ENCODE measurements at places on chromosomes 5 and 9.

DNA sequence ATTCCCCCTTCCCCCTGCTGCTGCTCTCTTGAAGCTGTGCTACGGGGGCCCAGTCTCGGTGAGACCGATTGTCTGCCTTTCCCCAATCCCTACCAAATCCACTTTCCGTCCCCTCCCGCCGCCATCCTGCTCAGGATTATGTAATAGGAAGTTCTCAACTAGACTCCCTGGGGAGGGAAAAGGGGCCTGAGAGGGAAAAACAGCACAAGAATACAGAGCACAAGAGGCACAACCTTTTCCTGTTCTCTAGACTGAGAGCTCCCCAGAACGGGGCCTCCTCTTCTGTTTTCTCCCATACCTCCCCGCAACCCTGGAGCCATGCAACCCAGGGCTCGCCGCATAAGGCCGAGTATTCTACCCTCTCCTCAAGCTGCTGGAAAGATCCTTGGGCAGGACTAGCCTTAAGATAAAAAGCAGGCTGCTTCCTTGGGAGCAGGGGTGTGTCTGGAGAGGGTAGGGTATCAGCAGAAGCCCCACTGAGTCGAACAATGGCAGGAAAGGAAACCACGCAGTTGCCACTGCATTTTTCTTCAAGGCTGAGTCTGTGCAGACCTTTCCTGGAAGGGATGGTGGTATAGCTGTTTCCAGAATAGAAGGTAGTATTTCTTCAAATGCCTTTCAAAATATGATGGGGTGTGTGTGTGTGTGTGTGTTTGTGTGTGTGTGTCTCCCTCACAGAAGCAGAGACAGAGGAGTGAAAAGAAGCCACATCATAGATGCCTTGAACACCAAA, 12.9 kb downstream of the MYORG start:
- DNase-seq = no peak

- no peak for DNase-seq
Measured at GRCh38 chr5:120456006-120456405, 8.1 kb upstream of the PRR16 start.

GRCh38 chr5:61055434-61056006, 106.7 kb downstream of the SMIM15 start:
- DNase-seq = peak; percentile 35

DNA sequence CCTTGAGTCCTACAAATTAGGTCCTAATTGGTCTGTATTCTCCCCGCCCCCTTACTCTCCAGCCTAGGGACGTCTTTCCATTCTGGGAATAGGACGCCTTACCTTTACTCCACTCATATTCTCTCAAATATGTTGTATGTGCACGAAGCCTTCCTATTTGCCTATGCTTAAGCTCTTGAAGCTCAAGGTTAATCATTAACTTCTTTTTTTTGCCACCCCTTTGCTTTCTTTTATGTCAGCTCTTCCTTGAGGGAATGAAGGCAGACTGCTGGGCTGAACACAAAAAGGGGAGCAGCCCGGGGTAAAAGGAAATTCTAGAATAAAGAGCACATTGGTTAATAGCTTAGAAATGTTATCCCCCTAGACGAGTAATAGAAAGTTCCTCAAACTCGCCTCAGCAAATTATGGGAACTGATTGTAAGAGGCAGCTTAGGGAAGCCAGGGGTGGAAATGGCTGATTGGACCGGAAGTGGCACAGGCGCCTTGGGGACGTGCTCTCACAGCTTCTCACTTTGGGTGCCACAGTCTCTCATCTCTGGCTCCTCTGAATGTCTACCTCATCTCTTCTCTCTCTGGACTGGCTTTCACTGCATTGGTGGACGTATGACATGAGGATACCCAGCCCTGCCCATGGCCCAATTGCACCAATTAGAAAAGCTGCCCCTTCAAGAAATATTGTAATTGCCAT, 122.3 kb upstream of the IL12B start:
- no peak for DNase-seq

DNA sequence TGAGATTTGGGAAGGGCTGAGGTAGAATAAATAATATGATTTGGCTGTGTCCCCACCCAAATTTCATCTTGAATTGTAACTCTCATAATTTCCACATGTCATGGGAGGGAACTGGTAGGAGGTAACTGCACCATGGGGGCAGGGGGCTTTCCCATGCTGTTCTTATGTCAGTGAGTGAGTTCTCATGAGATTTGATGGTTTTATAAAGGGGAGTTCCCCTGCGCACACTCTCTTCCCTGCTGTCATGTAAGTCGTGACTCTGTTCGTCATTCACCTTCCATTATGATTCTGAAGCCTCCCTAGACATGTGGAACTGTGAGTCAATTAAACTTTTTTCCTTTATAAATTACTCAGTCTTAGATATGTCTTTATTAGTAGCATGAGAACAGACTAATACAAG, 115.5 kb upstream of the STARD4 start:
- DNase-seq = no peak
